Activated naive CD4-positive, alpha-beta T cell (primary cell): ENCODE measurements at places on chromosomes 3 and 15.

DNA sequence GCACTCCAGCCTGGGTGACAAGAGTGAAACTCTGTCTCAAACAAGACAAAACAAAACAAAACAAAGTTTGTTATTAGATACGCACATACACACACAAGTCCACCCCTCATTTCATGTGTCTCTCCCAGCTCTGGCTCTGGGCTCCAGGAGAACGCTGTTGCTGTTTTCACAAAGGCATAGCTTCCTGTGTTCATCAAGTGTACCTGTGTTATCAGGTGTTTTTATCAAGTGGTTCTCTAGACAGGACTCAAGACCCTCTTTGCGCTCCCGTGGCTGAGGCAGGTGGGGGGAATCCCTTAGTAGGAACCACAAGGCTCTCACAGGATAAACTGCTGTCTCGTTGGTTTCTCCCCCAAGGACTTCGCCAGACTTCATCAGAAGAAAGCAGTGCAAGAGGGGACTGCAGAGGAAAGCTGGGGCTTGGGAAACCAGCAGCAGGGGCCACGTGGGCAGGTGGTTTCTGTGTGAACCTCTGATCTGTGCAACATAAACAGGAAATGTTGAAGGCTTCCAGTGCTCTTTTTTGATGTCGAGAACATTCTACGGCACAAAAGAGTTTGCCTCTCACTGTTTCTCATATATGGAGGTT is 6.9 kb upstream of the PPP1R2 start:
- DNase-seq, result peak; percentile 34

DNA sequence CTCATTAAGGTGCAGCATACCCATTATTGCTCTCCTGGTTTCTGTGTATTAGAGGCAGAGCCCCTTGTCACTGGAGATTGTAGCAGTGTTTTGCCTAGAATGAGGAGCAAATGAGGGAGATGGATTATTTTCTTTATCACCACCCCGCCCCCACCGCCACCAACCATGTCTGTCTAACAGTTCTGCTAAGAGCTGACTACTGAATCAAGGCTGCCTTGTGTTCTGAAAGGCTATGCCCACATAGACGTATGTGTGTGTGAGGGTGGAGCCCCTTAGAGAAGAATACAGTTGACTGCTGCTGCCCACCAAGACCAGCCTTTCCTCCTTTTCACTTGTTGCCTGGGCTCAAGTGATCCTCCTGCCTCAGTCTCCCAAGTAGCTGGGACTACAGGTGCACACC is 47.4 kb downstream of the RAD54L2 start:
- no peak for DNase-seq

DNA sequence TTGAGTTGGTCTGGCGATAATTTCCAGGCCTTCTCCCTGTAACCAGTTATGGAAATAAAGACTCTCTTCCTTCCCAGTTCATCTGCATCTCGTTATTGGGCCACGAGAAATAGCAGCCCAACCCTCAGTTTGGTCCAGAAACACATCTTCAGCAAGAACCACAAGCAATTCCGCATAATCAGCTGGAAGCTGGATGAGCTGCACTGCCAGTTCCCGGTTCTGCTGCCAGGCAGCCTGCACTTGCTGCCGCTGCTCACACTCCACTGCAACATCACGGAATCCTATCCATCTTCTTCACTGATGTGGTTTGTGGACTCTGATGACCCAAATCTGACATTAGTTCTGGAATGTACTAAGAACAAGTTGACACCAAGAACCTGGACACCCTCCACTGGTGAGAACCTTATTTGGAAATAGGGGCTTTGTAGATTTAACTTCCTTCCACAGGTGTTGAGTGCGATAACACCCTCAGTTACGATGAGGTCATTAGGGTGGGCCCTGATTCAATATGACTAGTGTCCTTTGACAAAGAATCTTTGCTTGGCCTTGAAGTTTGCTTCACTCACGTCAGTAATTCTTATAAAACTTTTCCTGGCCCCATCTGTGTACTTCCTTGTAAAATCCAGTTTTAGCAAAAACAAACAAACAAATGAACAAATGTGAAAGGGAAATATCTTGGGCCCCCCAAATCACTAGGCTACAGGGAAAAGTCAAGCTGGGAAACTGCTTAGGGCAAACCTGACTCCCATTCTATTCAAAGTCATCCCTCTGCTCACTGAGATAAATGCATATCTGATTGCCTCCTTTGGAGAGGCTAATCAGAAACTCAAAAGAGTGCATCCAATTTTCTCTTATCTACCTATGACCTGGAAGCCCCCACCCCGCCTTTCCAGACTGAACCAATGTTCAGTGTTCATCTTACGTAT is 221.9 kb upstream of the PROK2 start:
- no peak for DNase-seq

DNA sequence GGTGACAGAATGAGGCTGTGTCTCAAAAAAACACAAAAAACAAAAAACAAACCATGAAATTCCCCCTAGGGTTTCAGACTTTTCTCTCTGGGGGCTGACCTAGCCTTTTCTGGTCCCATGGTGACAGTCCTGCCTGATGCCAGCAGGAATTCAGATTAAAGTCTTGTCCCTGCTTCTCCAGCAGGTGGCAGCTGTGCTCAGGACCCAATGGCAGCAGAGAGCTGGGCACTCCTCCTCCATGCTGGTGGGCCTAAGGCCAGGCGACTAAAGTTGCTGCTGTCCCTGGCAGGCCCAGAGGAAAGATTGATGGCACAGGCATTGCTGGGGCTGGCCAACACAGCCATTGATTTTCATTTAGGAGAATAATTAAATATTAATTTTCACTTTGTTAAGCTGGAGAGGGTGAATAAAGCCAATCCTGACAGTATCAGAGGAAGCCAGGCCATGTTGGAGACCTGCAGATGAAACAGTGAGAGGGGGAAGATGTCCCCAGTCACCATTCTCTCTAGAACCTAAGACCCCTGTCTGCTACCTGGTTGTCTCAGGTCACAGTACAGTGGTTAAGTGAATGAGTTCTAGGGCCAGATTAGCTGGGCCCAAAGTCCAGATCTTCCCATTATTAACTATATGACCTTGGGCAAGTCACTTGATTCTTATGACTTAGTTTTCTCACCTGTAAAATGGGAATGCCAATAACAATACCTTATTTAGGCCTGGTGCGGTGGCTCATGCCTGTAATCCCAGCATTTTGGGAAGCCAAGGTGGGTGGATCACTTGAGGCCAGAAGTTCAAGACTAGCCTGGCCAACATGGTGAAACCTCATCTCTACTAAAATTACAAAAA is 7.1 kb downstream of the CELF6 start:
- peak; percentile 15 for DNase-seq

DNA sequence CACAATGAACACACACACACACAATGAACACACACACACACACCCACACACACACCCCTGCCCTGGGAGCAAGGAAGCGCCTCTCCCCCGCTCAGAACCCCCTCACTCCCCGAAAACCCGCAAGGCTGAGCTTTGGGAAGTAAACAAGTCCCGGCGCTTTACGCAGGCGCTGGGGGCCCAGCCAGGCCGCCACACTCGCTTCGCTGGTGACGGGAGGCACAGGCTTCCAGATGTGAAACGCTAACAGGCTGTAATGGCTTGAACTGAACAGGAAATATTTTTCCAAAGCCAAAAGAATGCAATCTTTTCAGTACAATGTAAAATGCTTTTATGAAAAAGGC is 122.7 kb upstream of the IGF1R start:
- DNase-seq, result no peak

DNA sequence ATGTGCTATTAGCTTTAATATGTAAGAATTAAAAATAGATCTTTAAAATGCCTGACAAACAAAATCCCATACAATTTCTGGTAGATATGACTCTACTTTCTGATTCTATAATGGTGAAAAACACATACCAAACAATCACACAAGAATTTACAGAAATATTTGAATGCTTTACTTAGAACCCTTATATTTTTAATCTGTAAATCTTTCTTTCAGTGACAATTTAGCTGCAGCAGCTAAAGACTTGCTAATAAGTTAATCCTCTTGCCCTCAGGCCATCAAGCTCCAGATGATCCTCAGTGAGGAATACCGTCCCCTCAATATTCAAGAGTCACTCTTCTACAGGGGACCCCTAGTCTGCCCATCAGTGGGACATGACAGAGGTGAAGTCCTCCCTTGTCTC is 55.6 kb downstream of the C3orf80 start:
- no peak for DNase-seq

DNA sequence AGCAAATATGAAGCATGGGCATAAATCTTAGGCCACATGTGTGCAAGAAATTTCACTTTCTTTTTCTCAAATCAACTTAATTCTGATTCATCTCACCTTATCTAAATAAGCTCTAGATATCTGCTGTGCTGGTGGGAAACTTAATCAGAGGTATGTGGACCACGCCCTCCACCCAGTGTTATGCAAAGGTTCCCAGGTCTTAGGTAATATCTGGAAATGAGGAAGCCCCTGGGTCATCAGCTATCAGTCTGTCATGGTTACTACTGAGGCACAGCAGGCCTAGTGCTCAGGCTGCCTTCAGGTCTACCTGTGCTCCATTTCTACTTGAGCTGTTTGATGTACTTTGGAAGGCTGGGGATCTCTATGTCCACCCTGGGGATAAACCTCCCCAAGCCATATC is 134.4 kb upstream of the KCNH8 start:
- no peak for DNase-seq
